ENCODE measurements at places on chromosomes 6 and 20. TPM values are rescaled to one million over a fixed set of nuclear protein-coding genes. Genes with fewer than 3 reads are reported as not detected.

The SSTR4 gene
- total RNA-seq, result not detected

DNA sequence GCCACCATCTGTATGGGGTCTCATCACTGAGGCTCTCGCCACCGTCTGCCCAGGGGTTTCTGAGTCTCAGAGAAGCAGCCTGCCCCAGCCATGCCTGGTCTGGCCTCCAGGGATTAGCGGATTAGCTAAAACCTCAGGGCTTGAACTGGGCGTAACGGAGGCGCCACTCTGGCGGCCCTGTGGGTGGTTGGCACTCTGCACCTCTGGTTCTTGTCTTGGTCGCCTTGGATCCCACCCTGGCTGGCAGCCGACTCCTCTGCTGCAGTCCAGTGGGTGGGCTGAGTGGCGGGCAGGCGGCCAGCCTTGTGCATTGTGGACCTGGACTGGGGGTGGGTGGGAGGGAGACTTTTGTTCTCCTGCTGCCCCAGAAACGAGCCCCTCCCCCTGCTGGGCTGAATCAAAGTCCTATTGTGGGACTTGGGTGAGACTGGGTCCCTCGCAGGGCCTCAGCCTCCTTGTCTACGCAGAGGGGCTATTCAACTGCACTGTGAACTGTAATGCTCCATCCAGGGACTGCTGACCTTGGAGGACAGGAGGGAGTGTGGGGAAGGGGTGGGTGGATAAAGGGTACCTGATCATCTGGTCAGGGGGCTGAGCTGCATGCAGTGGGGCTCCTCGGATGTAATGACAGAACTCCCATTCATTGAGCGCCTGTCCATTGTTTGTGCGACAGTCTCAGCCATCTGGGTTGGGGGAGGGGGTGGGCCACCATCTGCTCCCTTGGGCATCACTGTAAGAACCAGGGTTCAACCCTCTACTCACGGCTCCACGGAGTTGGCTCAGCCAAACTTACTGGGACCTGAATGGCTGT, 23.9 kb downstream of the SUN5 start:
- DNase-seq, result no peak

GRCh38 chr20:10531848-10532247, 96.7 kb downstream of the SLX4IP start:
- no peak for DNase-seq

The ZNF334 gene
- total RNA-seq, result 1.3 TPM

The BICRAL gene
- total RNA-seq, result 11.5 TPM

- DNase-seq, result no peak
These were observed 23.7 kb downstream of the ADGRF5 start for GRCh38 chr6:46898006-46898405.

DNA sequence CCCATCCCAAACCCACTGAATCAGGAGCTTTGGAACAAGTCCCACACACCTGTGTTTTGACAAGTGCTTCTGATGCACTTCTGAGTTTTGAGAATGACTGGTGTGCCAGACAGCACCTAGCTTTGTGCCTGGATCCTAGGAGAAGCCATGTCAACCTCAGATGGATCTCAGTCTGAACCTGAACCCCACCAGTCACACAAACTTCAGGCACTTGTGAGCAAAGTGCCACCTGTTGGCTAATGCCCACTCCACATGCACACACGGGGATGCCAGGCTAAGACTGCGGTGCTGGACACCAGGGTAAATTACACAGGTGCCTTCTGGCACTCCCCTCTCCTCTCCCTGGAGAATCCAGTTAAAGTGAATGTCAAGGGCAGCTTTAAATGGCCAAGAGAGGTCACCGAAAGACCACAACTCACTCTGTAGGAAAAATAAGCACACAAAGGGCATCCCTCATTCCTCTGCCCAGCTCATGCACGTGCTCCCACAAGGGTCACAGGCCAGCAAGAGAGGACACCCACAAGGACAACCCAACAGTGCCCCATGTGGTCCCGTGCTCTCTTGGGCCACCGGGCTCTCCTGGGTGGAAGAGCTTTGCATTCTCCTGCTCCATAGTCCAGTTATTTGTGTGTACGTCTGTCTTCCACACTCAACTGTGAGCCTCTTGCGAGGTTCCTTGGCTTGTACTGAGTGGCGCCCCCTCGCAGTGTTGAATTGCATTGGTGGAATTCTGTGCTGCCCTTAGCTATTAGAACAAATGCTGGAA, 45.6 kb downstream of the TAF8 start:
- no peak for DNase-seq

The MOG gene
- total RNA-seq, result not detected

DNA sequence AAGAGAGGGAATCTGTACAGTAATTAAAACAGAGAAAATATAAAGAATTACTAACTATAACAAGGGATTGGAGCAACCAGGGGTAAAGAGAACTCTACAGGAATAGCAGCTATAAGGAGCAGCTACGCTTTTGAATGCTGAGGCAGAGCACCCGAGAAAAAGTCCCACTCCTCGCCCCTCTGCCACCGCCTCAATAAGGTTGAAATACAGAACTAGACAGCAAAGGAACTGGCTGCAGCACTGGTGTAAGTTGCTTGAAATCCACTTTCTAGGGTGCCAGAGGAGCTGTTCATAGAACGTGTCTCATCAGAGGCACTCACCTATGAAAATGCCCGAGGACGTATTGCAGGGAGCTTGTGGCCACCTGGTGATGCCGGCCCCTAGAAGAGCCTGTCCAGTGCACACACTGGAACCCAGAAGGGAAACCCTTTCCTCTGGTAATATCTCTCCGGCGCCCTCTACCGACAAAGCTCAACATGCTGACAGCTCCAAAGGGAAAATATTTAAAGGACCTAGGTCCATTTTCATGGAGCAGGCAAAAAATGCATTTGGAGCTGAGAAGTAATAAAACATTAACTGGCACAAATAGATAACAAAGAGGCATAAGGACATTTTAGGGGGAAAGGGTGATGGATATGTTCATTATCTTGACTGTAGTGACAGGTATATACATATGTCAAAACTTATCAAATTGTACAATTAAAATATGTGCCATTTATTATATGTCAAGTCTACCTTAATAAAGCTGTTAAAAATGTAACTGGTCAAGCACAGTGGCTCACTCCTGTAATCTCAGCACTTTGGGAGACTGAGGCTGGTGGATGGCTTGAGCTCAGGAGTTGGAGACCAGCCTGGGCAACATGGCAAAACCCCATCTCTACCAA, 137.4 kb upstream of the HDAC2 start:
- DNase-seq, result peak; percentile 75

DNA sequence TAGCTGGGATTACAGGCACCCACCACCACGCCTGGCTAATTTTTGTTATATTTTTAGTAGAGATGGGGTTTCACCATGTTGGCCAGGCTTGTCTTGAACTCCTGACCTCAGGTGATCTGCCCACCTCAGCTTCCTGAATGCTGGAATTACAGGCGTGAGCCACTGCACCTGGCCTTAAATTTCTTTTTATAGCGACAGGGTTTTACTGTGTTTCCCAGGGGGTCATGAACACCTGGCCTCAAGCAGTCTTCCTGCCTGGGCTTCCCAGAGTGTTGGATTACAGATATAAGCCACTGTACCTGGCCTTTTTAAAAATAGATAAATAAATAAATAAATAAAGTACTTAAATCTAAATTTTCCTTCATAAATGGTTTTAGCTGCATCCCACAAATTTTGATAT, 57.5 kb downstream of the LIN28B start:
- DNase-seq, result no peak

DNA sequence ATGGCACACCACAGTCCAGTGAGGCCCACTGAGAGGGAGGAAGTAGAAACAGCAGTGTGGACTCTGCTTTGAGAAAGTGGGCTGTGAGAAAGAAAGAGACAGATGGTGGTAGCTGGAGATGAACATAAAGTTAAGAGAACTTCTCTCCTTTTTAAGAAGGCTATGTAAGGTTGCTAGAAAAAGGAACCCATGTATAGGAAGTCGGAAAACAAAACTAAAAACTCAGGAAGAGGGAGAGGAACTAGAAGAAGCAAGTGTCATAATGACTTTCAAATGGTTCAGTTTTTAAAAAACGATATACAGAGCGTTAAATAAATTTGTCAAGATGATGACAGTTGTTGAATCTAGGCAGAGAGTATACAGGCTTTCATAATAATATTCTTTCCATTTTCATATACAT, 25.4 kb upstream of the GMNN start:
- no peak for DNase-seq

GRCh38 chr20:53513489-53514298, 79.9 kb downstream of the ZNF217 start:
- peak; percentile 66 for DNase-seq

The MRAP2 gene
- 14.6 TPM for total RNA-seq

DNA sequence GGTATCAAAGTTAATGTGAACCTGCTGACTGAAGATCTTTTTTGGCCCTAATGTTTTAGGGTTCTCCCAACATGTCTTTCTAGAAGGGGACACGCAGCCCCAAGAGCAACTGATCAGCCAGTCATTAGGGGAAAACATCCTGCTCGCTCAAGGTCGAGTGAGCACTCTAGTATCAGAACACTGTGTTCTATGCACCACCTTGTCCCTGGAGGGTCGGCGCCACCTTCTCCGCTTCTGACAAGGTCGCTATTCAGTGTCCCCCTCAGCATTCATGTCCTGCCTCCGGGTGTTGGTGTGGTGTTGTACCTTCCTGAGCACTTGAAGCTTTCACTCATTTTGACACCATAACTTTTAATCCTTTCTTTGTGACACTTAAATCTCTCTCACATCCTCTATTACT, 331.2 kb upstream of the KCNQ5 start:
- no peak for DNase-seq

DNA sequence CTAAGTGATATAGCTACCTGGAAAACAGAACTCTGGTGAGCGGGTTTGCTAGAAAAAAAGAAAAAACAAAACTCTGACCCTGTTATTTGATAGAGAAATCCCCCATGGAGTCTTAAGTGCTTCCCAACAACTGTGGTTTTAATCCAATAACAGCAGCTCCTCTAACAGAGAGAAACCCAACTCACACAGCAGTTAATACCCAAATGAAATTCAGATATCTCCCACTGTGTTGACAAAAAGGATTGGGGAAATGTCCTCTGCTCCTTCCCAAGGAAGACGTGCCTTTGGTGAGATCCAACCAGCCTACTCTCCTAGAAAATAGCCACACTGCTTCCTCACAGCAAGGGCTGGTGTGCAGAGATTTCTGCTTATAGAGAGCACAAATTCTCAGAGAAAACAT, 200.4 kb upstream of the FBXL4 start:
- DNase-seq, result no peak

DNA sequence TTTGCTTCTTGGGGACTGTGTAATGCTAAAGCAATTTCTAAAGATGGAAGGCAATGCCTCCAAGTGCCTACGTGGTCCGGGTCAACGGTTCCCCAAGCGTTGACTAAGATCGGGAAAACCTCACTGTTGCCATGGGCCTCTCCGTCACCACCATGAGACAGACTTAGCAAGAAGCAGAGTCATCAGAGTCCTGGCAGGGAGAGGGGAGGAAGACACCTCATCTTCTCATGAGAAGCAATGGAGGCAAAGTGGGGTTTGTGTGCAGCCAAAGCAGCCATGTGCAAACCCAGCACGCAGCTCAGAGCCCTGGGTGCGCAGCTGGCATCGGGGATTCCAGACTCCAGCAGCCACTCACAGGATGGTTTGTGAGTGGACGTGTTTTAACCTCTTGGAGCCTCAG, 111.4 kb downstream of the SYNDIG1 start:
- no peak for DNase-seq

The FNDC11 gene
- total RNA-seq, result 0.69 TPM

The ZMYND8 gene
- 53.1 TPM for total RNA-seq

DNA sequence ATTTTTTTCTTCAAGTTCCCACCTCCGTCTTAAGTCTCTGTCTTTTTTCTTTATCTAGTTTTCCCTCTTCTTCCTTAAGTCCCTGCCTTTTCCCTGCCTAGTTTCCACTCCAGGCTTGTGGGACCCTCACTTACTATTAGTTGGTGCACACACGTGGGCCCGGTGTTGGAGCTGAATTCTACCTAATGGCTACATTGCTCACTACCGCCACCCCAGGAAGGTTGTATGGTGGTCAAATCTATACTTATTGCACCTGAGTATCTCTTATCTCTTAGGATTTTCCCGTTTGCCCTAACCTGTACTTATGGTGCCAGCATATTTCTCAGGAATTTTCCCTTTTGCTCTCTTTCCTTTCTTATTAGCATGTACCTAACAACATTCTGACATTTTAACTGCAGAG, 692.8 kb downstream of the EPM2A start:
- DNase-seq, result no peak

GRCh38 chr20:39602649-39603048, 640.5 kb downstream of the DHX35 start:
- no peak for DNase-seq

The HLA-DPB1 gene
- total RNA-seq, result 53.5 TPM

DNA sequence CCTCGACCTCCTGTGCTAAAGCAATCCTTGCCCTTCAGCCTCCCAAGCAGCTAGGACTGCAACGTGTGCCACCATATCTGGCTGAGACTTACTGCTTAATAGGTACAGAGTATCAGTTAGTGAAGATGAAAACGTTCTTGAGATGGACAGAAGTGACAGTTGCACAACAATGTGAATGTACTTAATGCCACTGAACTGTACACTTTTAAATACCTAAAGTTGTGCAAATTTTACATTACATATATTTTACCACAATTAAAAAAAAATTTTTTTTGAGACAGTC, 25.9 kb downstream of the NUDT3 start:
- DNase-seq, result no peak

The CST7 gene
- 1.1 TPM for total RNA-seq

The SLC22A3 gene
- total RNA-seq, result 2.1 TPM

All from colonic mucosa (tissue), 4 donors.